PC-3 (cell line): ENCODE measurements at places on chromosomes 1 and 21.

DNA sequence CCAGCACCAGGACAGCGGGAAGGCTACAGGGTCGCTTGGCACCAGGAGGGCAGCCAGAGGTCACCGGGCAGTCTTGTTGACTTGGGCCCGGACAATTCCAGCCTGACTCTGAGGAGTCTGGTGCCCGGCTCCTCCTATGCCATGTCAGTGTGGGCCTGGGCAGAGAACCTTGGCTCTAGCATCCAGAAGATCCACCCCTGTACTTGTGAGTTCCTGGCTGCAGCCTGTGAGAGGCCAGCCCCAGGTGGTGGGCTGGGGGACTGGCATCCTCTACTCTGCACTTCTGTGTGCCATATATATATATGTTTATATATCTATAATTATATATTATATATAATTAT, 11.6 kb upstream of the PTPN7 start:
- DNase-seq: no peak

GRCh38 chr1:65281846-65282245, 27.5 kb upstream of the DNAJC6 start:
- DNase-seq: no peak

GRCh38 chr1:157137046-157137407, 1.2 kb downstream of the ETV3 start:
- no peak for DNase-seq

DNA sequence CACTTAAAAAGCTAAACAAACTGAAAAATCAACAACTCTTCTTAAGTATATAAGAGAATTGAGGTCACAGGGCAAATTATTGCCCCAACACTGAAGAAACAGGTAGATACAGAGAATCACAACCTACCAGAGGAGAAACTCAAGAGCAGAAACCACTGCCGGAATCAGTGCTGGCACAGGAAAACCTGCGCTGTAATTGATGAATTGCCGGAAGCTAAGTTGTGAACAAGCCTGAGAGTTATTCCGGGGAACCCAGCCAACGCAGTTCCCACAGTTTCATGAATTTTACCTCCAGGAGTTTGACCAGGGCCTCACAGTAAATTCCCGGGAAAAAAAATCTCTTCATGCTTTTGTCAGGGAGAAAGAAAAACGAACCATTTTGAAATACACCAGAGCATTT, 657.1 kb upstream of the BRINP3 start:
- no peak for DNase-seq

DNA sequence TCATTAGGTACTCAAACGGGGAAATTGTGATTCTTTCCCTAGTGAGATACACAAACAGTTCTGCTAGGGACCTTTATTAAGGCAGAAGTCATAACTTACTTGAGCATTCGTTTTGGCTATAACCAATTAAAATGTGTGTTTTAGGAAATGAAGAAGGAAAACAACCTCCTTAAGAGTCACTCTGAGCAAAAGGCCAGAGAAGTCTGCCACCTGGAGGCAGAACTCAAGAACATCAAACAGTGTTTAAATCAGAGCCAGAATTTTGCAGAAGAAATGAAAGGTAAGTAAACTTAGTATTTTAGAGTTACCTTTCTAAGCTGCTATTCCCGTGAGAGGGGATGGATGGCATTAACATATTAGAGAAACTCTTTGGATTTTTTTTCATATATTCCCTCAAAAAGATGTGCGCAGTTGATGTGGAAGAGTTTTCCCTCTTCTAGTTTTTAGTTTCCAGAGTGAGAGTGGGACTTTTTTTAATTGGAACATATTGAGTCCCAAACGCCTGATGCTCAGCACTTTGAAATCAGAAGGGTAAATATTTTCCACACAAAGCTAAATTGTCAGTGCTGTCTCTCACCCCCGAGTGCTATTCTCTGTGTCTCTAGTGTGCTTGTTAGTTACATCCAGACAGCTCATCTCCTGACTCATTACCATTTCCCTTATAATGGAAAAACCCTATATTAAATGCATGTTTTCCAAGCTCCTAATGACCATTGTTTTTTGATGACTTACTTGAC, 34.9 kb downstream of the CENPF start:
- peak; percentile 68 for DNase-seq

GRCh38 chr1:89833183-89834082, 12.6 kb downstream of the LRRC8D start:
- DNase-seq: no peak

GRCh38 chr1:164637461-164638375, 78.7 kb downstream of the PBX1 start:
- DNase-seq: peak; percentile 90

DNA sequence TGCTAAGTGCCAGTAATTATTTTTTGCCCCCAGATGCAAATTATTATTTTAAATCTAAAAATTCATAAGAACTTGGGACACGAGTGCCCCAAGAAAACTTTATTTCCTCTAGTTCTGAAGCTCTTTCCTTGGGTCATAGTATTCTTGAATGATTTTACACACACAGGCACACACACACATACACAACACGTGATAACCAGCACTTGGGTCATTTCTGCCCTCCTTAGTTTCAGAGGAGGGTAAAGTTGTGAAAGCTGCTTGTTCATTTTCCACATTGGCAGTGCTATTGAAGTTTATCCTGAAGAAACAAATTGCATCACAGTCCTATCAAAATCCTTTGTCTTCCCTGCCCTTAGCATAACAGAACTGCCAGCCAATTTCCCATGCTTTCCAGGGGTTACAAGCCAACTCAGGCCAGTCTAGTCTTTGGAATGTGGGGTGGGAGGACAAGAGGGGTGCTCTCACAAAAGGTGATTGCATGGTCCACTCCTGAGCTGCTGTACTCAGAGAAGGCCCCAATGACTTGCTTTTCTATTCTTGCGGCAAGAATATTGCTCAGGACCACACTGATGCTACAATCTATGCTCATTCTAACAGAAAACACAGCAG, 98.5 kb upstream of the POGK start:
- no peak for DNase-seq

GRCh38 chr1:21265644-21266043, 24.6 kb downstream of the ECE1 start:
- DNase-seq: no peak

DNA sequence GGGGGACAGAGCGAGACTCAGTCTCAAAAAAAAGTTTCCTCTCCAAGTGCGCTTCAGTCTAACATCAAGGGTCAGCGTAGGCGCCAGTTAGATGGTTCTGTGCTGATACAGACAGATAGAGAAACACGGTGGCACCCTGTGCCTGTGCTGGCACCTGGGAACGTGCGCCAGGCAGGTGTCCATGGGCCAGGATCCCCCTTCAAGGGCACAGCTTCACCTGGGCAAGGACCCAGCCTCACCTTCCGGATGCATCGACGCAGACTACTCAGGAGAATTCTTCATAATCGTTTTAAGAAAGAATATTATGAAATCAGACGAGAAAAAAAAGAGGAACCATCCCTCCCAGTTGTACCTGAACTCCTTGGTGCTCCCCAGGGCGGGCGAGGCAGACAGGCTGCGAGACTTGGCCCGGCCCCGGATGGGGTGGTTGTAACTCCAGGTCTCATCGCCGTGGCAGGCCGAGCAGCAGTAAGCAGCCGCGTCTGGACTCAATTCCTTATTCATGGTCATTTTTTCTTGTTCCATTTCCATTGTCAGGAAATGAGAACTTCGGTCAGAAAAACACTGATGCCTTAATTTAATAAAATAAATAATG, 13.3 kb downstream of the NADK start:
- DNase-seq: peak; percentile 1

- peak; percentile 32 for DNase-seq
Measured at GRCh38 chr1:221913351-221913892, 171.5 kb upstream of the DUSP10 start.

DNA sequence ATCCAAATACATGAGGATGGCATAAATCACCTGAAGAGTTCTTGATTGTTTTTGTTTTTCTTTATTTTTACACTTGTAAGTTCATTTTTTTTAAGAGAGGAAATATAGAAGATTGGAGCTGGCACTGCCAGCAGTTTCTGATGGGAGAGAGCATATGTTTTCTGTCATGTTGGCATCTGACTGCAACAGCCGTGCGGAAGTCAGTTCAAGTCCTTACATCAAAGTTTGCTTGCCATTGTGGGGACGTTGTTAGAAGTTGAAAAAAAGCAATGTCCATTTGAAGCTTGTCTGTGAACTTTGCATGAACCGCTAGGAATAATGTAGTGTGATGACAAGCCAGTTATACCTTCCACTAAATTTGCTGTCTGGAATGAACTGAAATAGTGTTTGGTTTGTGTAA, 126.5 kb upstream of the USH2A start:
- DNase-seq: no peak

DNA sequence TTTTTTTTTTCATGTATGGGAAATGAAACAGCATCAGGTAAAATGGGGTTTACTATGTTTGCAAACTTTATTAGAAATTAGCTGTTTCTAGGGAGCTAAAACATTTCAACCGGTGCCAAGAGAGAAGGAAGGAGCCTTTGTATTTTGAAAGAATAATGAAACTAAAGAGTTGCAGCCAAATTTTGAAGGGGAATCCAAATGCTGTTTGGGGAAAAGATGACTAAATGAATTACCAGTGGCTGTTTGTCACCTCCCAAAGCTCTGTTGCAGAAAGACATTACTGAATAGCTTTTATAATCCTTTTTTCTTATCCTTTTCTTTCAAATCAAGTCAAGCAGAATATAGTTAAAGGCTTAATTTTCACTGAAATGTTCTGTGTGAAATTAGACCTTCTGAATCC, 591.3 kb upstream of the ADGRL2 start:
- no peak for DNase-seq

- DNase-seq: no peak
Measured at GRCh38 chr1:33195556-33195955, 13.7 kb upstream of the TRIM62 start.

DNA sequence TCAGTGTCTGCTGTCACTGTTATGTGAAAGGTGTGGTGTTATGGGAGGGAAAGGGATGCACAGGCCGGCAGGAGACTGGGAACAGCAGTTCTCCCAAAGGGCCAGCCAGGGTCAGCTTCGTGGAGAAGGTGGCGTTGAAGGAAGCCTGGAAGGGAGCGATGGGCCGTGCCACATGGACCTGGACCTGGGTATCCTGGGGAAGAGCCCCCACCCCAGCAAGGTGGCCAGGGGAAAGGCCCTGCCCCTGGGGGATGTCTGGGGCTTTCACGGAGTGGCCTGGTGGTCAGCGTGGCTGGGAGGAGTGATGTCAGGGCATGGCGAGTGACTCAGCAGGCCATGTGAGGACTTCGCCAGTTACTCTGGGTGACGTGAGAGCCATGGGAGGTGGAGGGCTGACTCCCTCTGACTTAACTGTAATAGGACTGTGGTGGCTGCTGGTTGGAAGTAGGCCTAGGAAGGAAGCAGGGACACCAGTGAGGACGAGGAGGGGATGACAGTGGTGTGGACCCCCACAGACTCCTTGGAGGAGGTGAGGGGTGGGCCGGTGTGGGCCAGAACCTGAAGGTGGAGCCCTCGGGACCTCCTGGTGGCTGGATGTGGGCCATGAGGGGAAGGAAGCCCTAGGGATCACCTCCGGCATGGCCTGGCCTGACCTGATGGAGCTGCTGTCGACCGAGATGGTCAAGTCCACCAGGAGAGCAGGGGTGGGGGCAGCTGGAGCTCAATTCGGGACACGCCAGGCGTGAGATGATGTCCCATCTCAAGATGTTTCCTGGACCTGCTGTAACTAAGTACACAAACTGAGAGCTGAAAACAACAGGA, 54.5 kb downstream of the BACE2 start:
- no peak for DNase-seq

DNA sequence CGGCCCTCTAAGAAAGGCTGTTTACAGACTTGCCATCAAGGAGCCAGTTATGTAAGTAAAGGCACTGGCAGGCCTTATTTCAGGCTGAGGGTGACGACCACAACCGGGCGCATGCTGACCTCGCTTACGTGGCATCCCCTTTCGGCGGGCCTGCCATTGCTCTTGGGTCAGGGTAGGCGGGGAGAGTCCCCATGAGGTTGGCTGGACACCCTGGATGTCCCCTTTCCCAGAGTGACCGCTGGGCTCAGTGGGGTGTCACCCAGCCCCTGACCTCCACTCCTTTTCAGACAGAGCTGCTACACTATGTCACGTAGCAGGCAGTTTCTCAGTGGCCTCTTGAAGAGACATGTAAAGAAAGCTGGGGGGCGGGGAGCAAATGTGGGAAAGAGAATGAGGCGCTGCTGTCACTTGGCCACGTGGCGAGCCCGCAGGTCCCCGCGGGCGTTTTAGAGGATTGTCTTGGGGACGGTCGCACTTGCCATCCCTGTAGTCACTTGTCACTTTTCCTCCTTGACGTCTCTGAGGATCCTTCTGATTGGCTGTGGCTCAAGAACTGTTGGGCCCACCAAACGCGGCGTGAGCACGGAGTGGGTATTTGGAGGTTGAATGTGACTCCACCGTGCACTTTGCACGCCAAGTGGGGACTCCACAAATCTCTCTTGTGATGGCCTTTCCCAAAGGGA, 42.2 kb downstream of the SLC37A1 start:
- DNase-seq: no peak

DNA sequence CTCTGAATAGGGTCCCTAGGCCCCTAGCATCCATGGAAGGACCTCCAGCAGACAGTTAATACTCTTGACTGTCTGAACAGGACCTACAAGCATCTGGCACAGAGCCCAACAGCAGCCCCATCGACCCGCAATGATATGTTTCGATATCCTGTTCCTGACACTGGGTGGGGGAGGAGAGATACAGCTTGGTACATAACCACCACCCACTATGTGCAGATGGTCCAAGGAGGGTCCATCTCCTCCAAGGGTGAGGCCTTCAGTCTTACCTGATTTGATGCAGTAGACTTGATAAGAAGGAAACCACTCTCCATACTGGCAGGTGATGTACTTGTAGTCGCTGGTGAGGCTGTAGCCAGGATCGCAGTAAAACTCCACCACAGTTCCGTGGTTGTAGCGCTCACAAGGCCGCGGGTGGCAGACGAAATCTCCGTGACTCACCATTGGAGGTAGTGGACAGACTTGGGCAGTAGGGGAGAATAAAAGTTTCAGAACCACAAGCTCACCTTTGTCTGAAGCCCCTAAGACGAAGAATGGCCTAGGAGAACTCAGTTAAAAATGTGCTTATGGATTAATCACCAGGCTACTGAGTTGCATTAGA, 86.0 kb upstream of the TLR5 start:
- no peak for DNase-seq

- DNase-seq: no peak
Measured at GRCh38 chr1:66352792-66353191, 181.2 kb upstream of the SGIP1 start.

DNA sequence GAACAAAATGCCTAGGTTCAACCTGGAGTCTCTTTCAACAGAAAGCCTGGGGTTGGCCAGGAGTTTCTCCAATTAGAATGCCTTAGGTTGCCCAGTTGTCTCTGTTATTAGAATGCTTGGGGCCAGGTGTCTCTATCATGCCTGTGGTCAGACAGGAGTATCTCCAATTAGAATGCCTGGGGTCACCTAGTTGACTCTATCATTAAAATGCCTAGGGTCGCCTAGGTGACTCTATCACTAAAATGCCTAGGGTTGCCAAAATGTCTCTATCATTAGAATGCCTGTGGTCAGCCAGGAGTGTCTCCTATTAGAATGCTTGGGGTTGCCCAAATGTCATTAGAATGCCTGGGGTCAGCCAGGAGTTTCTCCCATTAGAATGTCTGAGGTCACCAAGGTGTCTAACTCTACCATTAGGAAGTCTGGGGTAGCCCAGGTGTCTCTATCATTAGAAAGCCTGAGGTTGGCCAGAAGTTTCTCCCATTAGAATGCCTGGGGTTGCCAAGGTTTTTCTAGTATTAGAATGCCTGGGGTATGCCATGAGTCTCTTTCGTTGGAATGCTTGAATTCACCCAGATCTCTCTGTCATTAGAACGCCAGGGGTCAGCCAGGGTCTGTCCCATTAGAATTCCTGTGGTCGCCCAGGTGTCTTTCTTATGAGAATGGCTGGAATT, 57.9 kb downstream of the RNF187 start:
- peak; percentile 40 for DNase-seq
